ENCODE measurements at places on chromosomes 12 and 14. TPM values are rescaled to one million over a fixed set of nuclear protein-coding genes. Genes with fewer than 3 reads are reported as not detected.

SLC17A8 gene
- 4.0 TPM for polyA plus RNA-seq

A2ML1 gene
- polyA plus RNA-seq, result 0.93 TPM

TROAP gene
- 32.7 TPM for polyA plus RNA-seq

- no peak for DNase-seq
These were observed 2.4 kb downstream of the EXD2 start for GRCh38 chr14:69193721-69194120.

TAS2R31 gene
- polyA plus RNA-seq, result 2.7 TPM
